ENCODE measurements at places on chromosomes 5 and 9.

- DNase-seq = no peak
These were observed 15.2 kb upstream of the PSIP1 start for GRCh38 chr9:15525958-15526357.

- DNase-seq = no peak
These were observed 498.5 kb upstream of the TYRP1 start for GRCh38 chr9:12194731-12195130.

GRCh38 chr5:112533362-112533761 lies 114.3 kb upstream of the EPB41L4A start:
- DNase-seq = no peak

DNA sequence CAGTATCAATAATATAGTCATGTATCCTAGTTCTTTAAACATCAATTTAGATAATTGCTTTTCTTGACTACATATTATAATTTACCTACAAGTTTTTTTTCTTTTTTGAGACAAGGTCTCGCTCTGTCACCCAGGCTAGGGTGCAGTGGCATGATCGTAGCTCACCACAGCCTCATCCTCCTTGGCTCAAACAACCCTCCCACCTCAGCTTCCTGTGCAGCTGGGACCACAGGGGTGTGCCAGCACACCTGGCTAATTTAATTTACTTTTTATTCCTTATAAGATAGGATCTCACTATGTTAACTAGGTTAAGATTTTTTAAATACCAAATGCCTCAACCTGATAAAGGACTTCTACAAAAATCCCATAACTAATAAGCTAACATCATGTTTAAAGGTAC lies 21.1 kb downstream of the UIMC1 start:
- DNase-seq = peak; percentile 53

- no peak for DNase-seq
These were observed 553.8 kb downstream of the PTPRD start for GRCh38 chr9:10059044-10059443.

- DNase-seq = no peak
These were observed 79.6 kb downstream of the PDE4D start for GRCh38 chr5:59813761-59814536.

GRCh38 chr9:124673063-124673462 lies 98.0 kb downstream of the NR6A1 start:
- no peak for DNase-seq

DNA sequence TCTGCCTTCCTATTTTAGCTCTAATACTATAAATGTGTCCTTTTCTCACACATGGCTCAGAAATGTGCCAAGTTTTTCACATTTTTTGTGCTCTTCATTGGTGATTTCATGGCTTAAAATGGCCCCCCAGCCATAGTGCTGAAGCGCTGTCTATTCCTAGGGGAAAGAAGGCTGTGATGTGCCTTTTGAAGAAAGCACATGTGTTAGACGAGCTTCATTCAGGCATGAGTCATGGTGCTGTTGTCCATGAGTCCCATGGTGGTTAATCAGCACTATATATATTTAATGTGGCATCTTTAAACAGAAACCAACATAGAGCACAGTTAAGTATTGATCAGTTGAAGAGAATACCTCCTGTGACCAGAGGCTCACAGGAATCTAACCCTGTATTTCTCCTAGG lies 55.8 kb downstream of the PDE8B start:
- no peak for DNase-seq

GRCh38 chr5:122947372-122947771 lies 89.2 kb downstream of the PPIC start:
- no peak for DNase-seq

DNA sequence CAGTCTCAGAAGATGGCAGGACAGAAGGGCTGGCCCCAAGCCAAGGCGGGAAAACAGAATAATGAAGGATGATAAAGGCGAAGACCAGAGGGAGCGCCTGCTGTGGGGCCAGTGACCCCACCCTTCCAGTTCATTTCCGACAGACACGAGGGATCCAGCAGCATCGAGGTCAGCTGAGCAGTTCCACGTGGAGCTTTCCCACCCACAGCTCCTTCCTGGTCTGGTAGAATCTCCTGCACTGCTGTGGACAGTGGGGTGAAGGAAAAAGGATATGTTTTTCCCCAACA lies 265.9 kb upstream of the VLDLR start:
- no peak for DNase-seq

- DNase-seq = no peak
These were observed 142.7 kb downstream of the FBXL17 start for GRCh38 chr5:108238936-108239887.

DNA sequence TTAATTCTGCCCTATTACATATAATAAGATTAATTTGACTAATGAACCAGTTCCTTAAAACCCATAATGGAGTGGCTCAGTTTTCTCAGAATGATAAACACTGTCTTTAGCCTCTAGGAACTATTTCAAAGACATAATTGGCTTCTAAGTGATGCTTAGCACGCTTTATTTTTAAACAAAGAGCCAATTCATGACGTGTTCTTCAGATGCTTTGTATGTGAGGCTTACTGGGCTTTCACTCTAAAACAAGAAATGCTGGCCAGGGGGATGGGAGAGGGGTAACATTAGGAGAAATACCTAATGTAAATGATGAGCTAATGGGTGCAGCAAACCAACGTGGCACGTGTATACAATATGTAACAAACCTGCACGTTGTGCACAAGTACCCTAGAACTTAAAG lies 7.6 kb upstream of the SFXN1 start:
- DNase-seq = no peak

- DNase-seq = no peak
These were observed 1146.2 kb downstream of the CDH9 start for GRCh38 chr5:25892211-25892610.

- no peak for DNase-seq
These were observed 17.8 kb downstream of the ACTL7B start for GRCh38 chr9:108838017-108838416.

GRCh38 chr5:143877196-143877595 lies 65.2 kb downstream of the HMHB1 start:
- DNase-seq = no peak
